Naive thymus-derived CD4-positive, alpha-beta T cell (primary cell): ENCODE measurements at places on chromosomes 2 and 18.

GRCh38 chr2:32611771-32612170 is 16.1 kb upstream of the TTC27 start:
- no peak for DNase-seq

GRCh38 chr2:182554950-182555349 is 128.1 kb upstream of the PDE1A start:
- no peak for DNase-seq

- DNase-seq = no peak
These were observed 102.5 kb downstream of the OLA1 start for GRCh38 chr2:174145827-174146226.

- DNase-seq = no peak
These were observed 284.3 kb upstream of the LRATD1 start for GRCh38 chr2:14348247-14348646.

DNA sequence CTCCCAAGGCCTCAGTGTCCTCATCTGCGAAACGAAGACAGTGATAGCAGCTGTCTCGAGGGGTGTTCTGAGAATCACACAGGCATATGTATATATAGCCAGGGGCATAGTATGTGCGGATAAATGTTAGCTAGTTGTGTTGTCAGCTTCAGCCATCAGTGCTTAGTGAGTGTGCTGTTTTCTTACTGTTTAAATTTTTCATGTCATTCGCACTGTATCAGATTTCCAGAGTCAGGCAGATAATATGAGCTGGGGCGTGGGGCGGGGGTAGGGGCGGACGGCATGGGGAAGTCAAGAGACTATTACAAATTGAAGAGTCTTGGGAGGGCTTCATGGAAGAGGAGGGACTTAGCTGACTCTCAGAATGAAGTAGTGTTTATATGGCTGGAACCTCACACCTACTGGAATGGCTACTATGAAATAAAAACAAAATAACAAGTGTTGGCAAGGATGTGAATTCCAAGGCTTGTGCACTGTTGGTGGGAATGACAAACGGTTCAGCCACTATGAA is 7.0 kb downstream of the TRAPPC12 start:
- no peak for DNase-seq

DNA sequence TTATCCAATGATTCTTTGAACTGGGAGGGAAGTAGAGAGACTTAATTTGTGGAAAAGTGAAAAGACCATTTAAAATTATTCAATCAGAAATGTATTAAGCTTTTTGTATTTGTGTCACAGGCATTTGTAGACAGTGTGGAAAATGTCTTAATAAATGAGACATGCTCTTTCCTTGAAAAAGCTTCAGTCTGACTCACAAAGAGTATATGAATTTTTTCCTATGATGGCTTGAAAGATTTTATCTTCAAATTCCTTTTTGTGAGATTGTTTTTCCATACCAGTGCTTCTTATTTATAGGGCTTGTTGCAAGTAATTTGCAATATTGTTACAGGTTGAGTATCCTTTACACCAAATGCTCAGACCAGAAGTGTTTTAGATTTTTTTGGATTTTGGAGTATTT is 39.5 kb downstream of the STON1 start:
- no peak for DNase-seq

DNA sequence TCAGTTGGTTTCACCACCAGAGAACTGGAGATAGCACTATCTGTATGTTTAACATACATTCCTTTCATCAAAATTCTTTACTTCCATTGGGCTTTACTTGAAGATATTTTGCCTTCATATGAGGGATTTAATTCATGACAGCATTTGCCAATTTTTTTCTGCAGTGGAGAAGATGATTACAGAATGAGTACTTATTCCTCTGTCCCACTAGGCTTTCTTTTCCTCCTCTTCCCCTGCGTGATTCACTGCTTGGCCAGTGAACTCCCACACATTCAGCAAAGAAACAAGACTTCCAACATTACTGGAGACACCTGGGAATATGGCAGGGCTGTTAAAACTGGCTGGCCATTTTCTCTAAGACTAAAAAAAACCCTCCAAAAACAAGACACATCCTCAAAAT is 425.8 kb upstream of the KCNH7 start:
- DNase-seq = no peak

DNA sequence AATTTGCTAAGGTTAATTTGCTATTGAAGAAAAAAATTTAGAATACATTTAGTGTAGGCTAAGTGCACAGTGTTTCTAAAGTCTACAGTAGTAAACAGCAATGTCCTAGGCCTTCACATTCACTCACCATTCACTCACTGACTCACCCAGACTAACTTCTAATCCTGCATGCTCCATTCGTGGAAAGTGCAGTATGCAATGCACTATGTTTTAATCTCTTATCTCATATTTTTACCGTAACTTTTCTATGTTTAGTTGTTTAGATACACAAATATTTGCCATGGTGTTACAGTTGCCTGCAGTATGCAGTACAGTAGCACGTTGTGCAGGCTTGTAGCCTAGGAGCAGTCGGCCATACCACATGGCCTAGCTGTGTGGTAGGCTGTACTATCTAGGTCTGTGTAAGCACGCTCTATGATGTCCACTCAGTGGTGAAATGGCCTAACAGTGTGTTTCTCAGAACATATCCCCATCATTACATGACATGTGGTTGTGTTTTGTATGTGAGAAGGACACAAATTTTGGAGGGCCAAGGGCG is 18.1 kb upstream of the RFX8 start:
- no peak for DNase-seq

DNA sequence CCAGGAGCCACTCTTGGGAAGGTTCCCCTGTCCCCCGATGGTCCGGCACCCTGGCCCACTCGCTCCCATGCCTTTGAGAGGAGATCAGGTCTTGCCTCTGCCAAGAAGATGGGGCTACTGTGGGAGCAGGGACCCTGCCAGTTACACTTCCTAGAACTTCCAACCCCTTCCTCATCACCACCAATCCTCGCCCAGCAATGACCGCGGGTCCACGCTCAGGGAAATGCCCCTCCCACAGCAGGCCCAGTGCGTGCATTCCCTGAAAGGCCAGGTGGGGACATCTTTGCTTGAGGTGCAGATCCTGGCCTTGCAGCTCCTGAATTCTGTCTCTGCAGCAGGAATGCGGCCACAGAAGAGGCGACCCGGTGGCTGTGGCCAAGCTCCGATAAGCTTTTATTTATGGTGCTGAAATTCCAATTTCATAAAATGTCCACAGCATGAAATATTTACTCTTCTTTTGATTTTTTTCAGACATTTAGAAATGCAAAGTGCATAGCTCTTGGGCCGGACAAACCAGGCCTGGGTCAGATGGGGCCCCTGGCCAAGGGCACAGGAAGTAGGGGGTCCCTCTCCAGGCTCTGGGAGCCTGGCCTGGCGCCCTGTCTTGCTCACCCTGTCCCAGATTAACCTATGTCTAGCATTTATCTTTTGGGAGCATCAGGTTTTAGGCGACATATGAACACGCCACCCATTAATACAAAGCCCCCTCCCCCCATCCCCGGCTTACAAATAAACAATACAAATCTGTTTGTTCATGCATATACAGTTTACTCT is 29.8 kb downstream of the PXDN start:
- no peak for DNase-seq
